CD4-positive, alpha-beta T cell treated with Interleukin-2 at 100 ng/mL for 4 hours (primary cell): ENCODE measurements at places on chromosomes 2 and 18.
A peak's percentile ranks its signal among the peaks of the same experiment; 100 is the strongest.

- no peak for DNase-seq
Measured at GRCh38 chr2:222884805-222885424, 24.1 kb downstream of the ACSL3 start.

- DNase-seq = no peak
Measured at GRCh38 chr2:19456705-19457309, 98.4 kb upstream of the OSR1 start.

DNA sequence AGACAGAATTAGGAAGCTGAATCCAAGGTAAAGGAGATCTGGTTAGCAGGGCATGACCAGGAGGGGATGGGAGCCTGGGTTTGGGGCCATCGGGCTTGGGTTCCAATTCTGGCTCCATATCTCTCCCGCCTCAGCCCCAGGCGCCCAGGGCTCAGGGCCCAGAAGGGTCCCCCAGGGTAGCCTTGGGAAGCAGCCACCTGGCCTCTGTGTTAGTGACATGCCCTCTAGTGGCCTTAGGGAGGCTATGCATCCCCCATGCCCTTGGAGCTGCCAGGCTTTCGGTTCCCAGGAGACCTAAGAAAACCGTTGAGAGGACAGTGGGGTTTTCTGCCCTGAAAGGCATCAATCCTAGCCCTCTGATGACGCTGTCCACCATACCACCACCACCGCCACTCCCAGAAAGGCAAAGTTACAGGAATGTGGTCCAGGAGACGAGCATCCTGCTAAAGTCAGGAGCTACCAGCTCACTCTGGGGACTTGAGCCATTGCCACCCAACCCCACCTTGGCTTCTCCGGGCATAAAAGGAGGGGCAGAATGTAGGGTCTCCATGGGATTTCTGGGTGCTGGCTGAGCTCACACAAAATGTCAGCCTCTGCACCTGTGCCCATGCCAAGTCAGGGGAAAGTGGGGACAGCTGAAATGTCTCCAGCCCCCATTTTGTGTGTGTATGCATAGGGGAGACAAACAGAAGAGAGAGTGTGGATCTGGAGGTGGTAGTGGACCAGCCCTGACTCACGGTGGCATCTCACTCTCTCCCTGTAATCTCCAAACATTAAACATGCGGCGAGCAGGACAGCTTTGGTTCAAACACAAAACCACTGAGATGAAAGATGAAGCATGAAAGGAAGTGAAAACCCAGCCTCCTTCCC lies 56.5 kb downstream of the EMX1 start:
- DNase-seq = peak; percentile 29

DNA sequence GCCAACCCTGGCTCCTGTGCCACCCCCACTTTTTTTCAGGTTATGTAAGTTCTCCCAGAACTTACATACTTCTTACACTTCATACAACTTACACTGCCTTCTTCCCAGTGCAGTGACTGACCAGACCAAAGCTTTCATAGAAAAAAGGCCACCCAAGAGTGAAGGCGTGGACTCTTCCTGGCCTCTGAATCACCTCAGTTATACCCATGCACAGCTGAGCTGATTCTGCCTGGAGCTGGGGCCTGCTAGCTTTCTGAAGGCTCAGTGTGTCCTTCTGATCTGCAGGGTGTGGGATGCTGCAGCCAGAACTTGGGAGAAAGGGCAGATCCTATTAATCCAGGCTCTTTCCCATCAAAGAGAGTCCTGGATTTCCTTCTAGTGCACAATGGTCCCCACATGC lies 216.1 kb downstream of the TTC32 start:
- DNase-seq = no peak

- no peak for DNase-seq
Measured at GRCh38 chr2:10095175-10095574, 15.0 kb upstream of the CYS1 start.

GRCh38 chr2:59974051-59974766 lies 579.2 kb downstream of the BCL11A start:
- DNase-seq = no peak

DNA sequence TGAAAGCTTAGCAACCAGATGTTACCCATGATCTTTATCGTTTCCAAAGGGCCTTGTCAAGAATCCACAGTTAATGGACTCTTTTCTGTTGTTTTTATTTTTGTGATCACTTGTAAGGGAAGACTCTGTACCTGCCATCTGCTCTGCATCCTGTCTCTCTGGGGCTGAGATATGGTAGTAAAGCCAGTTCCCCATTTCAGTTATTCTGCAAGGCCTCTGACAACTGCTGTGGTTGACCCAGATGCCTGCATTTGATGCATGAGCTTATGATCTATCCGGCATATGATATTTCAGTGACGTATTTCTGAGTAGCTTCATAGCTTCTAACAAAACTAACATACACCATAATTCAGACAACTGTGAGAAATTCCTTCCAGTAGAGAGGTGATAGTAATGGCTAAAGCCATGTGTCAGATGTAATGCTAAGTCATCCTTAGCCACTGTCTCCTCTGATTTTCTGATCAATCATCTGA lies 105.1 kb downstream of the TPO start:
- peak; percentile 7 for DNase-seq

GRCh38 chr2:9024575-9024974 lies 21.1 kb upstream of the MBOAT2 start:
- DNase-seq = no peak

- DNase-seq = no peak
Measured at GRCh38 chr18:49071778-49072177, 121.0 kb upstream of the SMAD7 start.

DNA sequence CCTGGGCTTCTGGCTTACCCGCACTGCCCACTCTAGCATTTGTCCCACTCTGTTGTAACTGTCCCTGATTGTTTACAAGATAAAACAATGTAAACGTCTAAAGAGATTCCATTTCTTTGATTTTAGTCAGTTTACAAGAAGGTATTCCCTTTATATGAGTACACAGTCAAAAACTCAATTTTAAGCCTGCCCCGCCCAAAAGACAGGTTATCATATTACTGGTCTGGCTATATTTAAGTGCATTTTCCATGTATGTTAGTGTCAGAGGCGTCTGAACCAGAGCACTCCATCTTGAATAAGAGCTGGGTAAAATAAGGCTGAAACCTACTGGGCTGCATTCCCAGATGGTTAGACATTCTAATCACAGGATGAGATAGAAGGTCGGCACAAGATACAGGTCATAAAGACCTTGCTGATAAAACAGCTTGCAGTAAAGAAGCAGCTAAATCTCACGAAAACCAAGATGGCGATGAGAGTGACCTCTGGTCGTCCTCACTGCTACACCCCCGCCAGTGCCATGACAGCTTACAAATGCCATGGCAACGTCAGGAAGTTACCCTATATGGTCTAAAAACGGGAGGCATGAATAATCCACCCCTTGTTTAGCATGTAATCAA lies 15.0 kb downstream of the GPR45 start:
- no peak for DNase-seq

- DNase-seq = no peak
Measured at GRCh38 chr2:172098650-172099471, 3.8 kb downstream of the DLX2 start.

DNA sequence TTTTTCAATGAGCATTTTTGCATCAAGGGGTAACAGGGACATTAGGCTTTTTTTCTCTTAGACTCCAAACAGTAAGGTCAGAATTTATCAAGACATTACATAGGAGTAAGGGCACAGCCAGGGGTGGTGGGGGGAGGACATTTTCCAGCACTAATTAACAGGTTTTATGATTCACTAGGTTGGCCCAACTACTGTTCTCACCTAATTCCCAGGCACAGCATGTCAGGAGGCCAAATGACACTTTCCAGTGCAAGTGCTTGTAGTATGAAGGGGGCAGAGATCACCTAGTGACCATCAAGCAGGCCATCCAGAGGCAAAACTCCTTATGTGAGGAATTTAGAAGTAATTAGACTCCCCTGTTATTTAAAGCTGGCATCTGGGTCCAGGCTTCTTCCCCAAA lies 3.9 kb upstream of the MBD2 start:
- DNase-seq = no peak

DNA sequence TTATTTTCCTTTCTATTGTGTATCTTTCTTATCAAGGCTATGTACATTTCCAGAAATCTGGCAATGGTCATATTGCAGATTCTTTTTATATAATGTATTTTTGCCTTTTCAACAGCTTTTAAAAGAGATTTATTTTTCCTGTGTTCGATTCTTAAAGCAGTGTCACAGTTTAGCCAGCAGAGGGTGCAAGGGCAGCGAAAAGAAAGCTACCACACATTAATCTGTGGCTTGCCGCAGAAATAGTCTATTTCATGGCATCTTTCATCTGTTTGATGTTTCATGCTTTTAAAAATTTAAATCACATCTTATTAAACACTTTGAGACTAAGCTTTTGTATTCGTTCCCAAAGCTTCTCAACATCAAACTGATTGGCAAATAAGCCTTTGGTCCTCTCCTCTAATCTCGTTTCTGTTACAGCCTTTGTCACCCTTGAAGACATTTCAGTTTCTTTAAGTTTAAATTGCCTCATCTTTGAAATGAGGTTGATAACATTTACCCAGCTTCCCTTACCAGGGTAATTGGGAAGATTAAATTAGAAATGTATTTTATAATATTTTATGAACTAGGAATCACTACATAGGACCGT lies 73.3 kb downstream of the PIK3C3 start:
- peak; percentile 49 for DNase-seq

GRCh38 chr18:55830544-55830943 lies 242.6 kb upstream of the TCF4 start:
- no peak for DNase-seq

- DNase-seq = no peak
Measured at GRCh38 chr2:122486705-122487415, 731.4 kb downstream of the TSN start.

- DNase-seq = no peak
Measured at GRCh38 chr2:65017335-65017734, 28.1 kb downstream of the SLC1A4 start.

GRCh38 chr2:201116959-201117734 lies 1.2 kb downstream of the CFLAR start:
- DNase-seq = peak; percentile 82

DNA sequence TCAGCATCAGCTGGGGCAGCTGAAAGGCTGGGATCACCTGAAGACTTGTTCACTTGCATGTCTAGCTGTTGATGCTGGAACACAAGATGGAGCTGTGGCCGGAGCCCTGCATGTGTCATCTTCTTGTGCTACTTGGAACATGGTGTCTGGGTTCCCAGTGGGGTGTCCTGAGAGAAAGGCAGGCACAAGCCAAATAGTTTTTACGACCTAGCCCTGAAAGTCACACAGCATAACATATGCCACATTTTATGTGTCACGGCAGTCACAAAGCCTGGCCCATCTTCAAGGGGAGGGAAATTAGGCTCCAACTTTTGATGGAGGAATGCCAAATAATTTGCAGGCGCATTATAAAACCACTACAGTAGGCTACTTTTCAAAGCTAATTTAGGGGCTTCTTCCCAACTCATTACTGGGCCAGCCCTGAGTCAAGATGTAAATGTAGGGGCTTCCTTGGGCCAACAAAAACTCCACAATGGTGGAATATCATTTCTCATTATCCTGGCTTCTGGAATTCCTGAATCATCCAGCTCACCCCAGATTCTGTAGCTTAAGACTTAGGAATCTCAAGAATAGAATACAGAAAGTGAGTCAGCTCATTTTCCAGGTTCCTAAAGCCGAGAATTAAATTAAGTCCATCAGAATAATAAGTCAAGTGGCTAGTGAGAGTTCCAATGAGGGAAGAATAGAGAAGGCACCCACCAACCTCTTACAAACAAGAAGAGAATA lies 543.0 kb downstream of the TNS1 start:
- no peak for DNase-seq

DNA sequence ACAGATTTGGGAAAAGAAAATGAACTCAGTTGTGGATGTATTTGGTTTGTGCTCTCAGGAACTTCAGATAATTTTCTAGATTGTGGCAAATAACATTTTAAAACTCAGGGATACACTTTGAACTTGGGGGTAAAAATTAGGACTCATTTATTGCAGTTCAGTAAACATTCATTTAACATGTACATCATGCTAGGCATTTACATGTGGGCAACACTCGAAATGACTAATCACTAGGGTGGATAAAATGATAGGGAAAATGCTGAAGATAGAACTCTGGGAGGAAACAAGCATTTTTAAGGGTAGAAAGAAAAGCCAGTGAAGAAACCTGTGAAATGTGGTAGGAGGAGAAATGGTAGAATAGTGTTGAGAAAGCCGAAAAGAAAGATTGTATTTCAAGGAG lies 7.8 kb downstream of the FAM117B start:
- DNase-seq = no peak

GRCh38 chr2:45253151-45253550 lies 243.9 kb upstream of the SIX2 start:
- no peak for DNase-seq
